ENCODE measurements at places on chromosomes 2 and 18.

- peak; percentile 0 for DNase-seq
These were observed 31.7 kb downstream of the GPC1 start for GRCh38 chr2:240467149-240467642.

- no peak for DNase-seq
These were observed 286.9 kb downstream of the CTNNA2 start for GRCh38 chr2:79799729-79800128.

- DNase-seq: peak; percentile 34
These were observed 43.4 kb upstream of the MTCL1 start for GRCh38 chr18:8661754-8662559.

DNA sequence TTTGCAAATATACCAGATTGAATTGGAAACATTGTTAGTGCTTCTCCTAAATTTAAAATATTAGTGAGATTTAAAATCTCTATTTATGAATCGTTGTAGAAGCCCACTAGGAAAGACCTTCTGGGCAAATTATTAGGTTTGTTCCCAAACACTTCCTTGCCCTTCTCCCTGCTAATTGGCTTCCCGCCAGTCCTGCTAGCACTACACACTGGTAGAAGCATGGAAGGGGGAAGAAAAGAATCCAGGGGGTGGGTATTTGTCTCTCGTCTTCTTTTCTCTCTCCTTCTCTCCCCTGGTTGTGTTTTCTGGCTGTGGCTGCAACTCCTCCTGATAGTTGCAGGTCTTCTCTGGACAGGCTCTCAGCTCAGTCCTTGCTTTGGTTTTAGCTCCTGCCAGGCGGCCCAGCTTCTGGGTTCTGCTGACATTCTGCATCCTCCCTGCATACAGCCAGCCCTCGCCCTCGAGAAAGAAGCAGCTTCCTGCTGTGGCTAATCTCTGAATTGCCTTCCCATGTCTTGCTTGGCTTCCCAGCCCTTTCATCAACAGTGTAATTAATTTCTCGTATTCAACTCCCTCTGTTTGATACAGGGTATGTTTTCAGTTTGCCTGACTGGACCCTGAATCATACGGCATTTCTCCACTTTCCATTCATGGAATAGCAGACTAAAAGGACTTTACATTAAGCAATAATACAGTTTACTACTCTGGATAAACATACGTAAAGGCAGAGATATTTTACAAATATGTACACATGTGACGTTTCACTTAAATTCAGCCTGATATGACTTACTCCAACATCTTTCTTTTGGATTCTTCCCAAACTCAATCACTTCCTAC is 6.9 kb upstream of the PARD3B start:
- DNase-seq: peak; percentile 39
